ENCODE measurements at places on chromosomes 4 and X.

- no peak for DNase-seq
These were observed 14.1 kb downstream of the NAT8L start for GRCh38 chr4:2072971-2073807.

DNA sequence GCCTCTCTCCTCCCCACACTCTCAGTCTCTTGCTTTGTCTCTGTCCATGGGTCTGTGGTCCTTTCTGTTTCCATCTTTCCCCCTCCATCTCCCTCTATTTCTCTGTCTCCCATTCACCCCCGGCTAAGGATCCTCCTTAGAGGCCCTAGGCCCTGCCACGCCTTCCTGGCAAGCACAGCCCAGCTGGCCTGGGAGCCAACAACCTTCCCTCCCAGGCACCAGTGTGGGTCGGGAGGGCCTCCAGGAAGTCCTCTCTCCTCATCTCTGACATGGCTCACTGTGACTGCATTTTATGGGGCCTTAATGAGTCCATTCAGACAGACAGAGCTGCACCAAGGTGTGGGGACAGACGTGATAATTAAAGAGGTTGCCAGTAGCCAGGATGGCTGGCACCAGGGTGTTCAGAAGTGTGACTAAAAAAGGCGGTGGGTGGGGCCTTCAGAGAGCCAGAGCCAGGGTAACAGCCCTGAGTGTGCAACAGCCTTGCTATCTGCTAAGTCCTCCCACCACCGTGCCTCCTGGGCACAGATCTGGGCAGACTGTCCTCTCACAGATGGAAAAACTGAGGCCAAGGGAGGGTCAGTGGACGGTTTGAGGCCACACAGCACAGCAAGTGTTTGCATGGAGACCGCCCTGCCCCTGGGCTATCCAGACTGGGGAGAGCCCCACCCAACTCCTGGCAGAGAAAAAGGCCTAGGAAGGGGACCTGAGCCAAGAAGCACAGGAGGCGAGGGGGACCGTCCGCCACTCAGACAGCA lies 31.5 kb downstream of the BLOC1S4 start:
- no peak for DNase-seq

GRCh38 chr4:69855822-69856221 lies 4.1 kb downstream of the SULT1E1 start:
- no peak for DNase-seq

DNA sequence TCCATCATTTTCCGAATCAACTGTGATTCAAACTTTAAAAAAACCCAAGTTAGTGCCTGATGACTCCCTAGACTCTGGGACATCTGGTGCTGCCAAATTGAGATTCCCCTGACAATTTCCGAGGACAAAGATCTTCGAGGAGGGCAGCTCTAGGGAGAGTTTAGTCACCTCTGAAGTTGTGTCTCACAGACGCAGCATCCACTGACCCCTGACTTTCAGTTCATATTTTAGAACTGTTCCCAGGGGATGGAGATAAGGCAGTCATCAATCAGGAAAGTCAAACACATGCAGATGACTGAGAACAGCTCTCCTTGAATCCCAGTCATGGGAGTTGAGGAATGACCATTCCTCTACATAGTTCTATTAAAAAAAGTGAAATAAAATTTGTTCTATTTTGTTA lies 643.9 kb downstream of the TRIML1 start:
- DNase-seq, result no peak

DNA sequence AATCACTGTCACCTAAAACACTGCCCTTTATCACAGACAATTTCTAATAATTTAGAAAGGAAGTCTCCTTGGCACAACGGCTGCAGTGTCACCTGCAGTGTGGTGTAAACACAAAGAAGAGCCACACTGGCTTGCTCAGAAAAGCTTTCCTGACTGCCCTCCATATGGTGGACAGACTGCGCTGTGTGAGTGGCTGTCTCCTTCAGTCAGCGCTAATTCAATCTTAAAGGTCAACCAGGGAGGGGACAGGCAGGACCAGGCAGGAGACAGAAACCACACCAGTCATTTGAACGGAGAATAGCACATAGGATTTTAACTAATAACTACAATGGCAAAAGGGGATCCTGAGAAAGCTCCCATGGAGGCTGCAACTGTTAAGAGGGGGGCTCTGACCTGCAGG lies 132.1 kb downstream of the NSUN7 start:
- DNase-seq, result no peak

DNA sequence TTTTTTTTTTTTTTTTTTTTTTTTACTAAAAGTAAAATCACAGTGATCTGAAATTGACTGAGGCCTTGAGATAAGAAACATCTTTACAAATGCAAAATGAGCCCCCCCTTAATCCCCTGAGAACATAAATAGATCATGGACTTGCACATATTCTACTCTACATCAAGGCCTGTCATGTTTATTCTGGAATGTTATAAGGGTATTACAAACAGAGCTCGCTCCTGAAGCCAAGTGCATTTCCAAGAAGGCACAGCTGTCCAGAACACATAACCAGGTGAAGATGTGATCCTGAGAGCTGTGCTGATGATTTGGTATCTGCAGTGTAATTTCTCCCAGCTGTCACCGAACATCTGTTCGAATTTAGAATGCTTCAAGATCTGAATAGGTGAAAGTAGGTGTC lies 384.5 kb downstream of the GPAT3 start:
- no peak for DNase-seq

GRCh38 chrX:94121799-94122198 lies 447.8 kb downstream of the FAM133A start:
- no peak for DNase-seq

DNA sequence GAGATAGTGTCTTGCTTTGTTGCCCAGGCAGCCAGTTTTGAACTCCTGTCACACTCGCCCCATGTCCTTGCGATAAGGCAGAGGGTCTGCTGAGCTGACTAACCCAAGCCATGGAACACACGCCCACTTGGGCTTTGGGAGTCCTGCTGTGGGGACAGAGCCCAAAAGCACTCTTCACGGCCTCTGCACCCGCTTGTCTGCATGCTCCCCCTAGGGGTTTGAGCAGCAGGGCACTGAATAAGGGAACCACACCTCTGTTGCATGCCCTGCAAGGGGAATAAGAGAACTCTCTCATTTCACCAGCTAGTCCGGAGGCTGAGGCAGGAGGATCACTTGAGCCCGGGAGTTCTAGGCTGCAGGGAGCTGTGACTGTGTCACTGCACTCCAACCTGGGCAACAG lies 166.0 kb downstream of the STAG2 start:
- no peak for DNase-seq

DNA sequence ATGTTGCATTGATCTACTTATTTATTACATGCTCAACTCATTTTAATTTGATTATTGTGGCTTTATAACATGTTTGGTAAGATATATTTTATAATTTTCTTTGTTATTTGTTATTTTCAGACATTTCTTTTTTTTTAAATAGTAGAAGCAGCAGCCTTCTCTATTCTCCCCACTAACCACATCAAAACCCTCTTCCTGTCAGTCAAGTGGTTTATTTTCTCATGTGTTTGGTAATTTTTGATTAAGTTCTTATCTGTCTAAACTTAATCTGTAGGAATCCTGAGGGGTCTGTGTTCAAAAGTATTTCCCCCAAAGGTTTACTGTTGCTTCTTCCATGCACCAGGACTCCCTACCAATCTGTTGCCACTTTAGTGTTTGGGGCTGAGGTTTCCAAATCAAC lies 131.9 kb downstream of the SCLT1 start:
- no peak for DNase-seq

GRCh38 chr4:82648356-82648755 lies 86.6 kb upstream of the TMEM150C start:
- no peak for DNase-seq

DNA sequence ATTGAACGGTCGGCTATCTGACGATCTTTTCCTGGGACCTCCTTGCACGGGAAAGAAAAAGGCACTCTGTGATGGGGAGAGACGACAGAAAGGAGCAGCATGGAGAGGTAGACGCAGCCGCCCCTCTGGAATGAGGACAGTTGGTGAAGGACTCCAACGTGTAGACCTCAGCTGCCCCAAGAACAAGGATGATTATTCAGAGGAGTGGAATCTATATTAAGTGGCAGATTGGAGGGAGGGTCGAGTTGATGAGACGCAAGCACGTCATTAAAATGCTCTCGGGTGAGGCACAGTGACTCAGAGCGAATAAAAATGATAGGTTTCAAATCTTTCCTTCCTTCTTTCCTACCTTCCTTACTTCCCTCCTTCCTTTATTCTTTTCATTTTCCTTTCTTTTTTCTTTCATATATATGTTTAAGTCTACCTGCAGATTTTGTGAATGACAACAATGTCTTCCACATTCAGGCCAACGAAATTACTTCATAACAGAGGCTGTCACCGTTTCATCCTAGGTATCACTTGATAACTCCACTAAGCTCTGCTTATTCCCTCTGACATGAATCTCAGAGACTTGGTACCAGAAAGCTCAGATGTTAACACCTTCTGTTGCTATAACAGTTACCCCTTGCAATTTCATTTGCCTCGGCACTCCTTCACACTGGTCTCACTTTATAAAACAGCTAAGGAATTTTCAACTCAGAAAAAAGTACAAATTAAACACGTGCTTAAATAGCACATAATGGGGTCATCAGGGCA lies 110.0 kb upstream of the PPARGC1A start:
- no peak for DNase-seq

GRCh38 chr4:13240066-13240465 lies 244.1 kb downstream of the RAB28 start:
- DNase-seq, result no peak

GRCh38 chrX:115625572-115626301 lies 64.8 kb downstream of the PLS3 start:
- DNase-seq, result no peak

DNA sequence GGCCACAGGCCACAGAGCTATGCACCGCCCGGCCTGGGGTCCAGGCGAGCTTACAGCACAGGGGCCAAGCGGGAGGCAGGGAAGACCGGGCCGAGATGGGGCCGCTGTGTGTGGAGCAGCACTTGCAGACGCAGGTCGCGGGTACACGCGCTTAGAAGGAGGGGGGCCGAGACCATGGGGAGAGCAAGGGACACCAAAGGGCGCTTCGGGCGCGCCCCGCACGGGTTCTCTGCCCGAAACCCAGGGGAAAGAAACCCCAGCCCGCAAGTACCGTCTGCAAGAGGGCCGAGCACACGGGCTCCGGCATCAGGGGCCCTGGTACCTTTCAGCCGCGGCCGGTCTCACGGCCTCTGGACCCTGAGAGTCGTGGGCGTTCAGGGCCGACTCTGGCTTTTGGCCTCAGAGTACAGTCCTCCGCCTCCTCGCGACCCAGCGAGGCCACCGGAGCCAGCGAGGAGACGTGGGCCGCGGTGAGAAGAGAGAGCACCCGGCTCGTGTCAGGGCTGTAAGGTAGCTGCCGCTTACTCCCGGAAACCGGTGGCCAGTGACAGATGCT lies 342 bp downstream of the EOLA2 start:
- DNase-seq, result no peak

- DNase-seq, result no peak
These were observed 11.5 kb downstream of the LNX1 start for GRCh38 chr4:53579826-53580225.

GRCh38 chrX:53479301-53479700 lies 45.1 kb upstream of the HSD17B10 start:
- DNase-seq, result no peak

DNA sequence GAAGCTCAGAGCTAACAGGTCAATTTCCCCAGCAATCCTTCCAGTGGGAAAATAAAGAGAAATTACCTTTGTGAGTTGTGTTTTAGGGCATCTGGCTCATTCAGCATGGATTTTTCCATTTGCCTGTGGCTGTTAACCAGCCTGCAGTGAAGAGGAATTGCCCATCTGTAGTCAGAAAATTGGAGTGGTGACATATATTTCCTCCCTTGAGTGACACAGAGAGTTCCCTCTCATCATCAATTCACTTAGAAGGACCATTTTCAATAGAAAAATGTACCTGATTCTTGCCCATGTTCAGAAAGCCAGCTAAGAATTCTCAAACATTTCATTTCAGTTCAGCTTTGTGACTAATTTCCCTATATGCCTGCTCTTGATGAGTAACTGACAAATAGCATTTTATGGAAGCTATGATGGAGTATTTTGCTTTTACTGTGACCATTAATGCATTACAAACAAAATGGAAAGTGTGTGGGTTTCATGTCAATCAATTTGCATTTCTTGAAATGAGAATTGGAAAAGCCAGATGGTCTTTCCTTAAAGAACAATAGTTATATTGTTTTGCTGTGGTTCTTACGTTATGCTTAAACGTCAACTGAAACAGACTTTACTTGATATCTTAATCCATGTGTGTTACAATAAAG lies 155.8 kb downstream of the NWD2 start:
- no peak for DNase-seq

DNA sequence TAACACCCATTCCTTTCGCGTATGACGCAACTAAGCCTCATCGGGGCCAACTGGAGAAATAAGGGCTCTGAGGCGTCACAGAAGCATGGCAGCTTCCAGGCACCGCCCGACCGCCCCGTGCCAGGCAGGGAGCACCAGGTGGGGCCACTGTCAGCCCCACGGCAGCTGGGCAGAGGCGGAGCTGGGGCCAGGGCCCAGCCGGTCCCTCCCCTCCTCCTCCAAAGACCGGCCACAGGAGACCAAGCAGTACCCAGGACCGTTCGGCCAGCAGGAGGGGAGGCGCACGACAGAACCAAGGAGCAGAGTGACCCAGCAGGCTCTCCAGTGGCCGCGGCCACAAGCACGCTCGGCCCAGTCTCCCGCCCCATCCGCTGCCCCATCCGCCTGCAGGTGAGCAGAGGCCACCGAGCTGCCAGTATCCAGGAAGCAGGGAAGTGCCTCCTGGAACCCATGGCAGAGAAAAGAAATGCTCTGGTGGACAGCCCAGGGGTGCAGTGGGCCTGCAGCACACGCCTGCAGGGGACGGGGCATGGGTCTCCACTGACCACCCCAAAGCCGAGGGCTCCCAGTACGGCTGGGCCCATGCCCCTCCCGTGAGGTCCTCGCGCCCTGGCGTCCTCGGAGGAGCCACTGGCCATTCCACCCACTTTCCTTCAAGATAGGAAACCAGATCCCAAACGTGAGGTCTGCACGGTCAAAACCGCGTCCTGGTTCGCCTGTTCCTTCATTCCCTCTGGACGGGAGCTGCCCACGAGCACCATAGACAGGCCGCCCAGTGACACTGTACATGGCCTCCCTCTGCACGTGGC lies 9.6 kb downstream of the CTBP1 start:
- no peak for DNase-seq

- no peak for DNase-seq
These were observed 446.2 kb downstream of the RAPGEF2 start for GRCh38 chr4:159549098-159549518.

GRCh38 chrX:18995221-18995620 lies 11.3 kb upstream of the PHKA2 start:
- DNase-seq, result no peak

DNA sequence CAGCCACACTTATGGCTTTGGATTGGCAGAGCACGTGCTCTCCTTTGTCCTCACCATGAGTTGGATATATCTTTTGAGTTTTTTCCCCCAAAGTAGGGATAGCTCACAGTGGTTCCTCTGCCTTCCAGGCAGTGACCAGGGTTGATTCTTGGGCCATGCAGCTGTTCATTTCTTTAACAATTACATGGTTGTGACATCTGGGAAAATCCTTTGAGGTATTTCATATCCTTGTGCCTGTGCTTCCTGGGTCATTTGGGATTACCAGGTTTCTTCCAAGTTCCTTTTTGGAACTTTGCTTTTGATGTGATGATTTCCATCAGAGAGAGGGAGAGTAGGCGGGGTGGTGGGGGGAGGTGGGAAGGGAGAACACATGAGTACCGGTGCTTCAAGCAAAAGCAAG lies 15.6 kb downstream of the BCORL1 start:
- no peak for DNase-seq

GRCh38 chr4:129327637-129328036 lies 231.7 kb downstream of the C4orf33 start:
- DNase-seq, result no peak

- DNase-seq, result peak; percentile 9
These were observed 765.6 kb upstream of the TENM3 start for GRCh38 chr4:181477591-181477990.
